ENCODE measurements at places on chromosomes 1 and 21. TPM values are rescaled to one million over a fixed set of nuclear protein-coding genes. Genes with fewer than 3 reads are reported as not detected.
A peak's percentile ranks its signal among the peaks of the same experiment; 100 is the strongest.

DNA sequence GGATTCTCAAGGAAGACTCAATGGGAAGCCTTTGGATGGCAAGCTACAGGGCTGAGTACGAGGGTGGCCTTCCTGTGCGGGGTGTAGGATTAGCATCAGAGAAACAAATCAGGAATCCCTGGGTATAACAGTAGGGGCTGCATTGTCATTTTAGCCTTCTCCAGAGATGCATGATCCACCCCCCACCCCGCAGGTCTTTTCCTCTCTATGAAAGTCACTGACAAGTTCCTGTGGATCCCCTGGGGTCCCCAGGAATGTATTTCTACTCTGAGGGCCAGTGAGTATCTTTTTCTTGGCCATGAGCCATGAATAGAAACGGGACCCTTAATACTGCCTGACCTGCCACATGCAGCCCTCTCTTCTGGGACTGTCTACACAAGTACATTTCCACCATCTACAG lies 473.0 kb upstream of the VAMP3 start:
- peak; percentile 62 for DNase-seq

DNA sequence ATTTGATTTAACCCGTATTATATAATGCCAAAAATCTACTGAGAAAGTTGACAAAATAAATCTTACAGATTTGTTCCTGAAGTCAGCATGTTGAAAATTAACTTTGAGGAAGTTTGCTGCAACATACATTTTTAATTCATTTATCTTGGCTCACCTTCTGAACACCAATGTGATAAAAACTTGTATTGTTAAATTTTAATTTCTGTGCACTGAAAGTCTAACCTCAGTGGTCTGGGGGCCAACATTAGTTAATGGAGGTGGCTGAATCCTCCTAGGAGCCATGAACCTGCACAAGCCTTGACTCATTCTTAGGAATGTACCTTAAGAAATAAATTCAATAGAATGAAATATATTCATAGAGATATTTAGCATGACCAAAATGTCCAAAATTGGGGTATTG lies 95.3 kb downstream of the ADSS2 start:
- no peak for DNase-seq

DNA sequence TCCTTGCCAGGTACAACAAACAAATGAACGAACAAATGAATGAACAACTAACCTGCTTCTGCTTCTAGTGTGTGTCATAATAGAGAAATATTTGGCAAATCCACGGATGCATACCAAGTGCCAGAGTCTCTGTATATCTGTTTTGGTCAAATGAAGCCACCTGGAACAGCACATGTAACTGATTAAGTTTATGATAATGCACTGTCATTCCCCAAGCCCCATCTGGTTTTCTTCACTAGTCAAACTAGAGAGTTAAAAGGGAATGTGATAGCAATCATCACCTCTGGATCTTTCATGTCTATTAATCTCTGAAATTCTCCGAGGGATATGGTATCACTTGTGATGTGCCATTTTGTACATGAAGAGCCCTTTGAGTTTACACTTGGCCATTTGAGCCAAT lies 21.0 kb upstream of the SCAF4 start:
- no peak for DNase-seq

DNA sequence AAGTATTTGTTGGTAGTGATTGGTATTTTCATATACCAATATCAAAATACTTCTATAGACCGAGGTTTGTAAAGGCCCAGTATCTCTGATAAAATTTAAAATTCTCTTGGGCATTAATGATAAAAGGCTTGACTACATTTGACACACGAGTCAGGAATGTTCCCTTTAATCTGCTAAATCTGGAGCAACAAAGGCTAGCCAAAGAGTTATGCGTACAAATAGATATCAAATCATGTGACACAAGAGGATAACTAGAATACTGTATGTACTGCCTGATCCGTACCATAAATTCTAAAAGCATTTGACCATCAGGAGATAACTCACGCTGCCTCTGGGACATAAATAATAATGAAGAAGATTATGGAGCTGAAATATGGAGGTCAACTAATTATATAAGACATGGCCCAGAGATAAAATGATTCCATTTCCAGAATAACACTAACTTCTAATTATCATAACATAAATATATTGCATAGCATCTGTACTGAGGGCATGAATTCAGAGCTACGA lies 64.2 kb upstream of the SH3GLB1 start:
- DNase-seq: no peak

DNA sequence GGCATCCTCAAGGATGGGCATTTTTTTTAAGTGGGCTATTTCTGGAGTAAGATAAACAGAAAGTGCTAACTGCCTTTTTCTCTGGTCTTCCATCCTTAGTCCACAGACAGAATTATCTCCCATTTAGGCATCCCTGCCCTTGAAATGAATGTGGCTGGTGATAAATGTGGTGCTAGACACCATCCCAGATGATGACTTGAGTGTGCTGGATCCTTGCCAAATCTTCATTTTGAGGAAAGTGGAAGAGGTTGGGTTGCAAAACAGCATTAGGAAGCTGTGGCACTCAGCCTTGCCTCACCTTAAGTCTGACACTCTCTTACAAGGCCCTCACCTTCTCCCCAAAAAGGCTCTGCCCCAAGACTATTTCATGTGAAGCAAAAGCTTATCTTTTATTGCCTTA lies 19.2 kb downstream of the MAB21L3 start:
- DNase-seq: no peak

GRCh38 chr21:29788752-29789151 lies 151.0 kb downstream of the GRIK1 start:
- no peak for DNase-seq

GRCh38 chr1:117094841-117095604 lies 26.5 kb downstream of the TRIM45 start:
- DNase-seq: no peak

- no peak for DNase-seq
These were observed 84.9 kb downstream of the PIGK start for GRCh38 chr1:77134359-77134758.

GRCh38 chr1:35371506-35371905 lies 103.0 kb downstream of the ZMYM4 start:
- DNase-seq: no peak

DNA sequence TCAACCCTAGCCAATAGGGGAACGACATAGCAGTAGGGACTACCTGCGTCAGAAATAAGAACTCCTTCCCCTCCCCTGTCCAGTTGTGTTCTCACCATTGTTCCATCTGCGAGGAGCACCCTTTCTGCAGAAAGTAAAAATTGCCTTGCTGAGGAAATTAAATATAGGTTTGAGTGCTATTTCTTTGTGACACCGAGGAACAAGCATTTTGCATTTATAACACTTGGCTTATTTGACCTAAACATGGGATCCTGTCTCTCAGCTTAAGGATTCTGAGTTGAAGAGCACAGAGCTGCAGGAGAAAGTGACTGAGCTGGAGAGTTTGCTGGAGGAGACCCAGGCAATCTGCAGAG lies 10.7 kb upstream of the SH3BGRL3 start:
- no peak for DNase-seq

DNA sequence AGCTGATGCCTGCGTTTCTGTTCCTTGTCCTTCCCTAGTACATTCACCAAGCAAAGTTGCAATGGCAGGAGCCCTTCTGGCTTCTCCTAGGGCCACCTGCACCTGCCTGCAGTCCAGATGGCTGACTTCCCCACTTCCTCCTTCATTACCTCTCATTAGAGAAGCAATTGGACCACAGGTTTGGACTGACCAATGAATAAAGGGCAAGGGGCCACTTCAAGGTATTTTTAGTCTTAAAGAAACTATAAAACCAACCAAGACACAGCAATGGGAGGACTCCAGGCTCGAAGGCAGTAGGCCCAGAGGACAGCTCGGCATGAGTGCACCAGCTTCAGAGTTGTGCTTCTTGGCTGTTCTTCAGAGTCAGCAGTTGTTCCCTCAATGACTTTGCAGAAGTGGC lies 60.8 kb upstream of the ROR1 start:
- DNase-seq: no peak

GRCh38 chr1:226737819-226738420 lies 1.2 kb downstream of the ITPKB start:
- peak; percentile 76 for DNase-seq

- DNase-seq: no peak
These were observed 3.8 kb upstream of the CA6 start for GRCh38 chr1:8941906-8942305.

GRCh38 chr1:53316766-53317581 lies 10.9 kb downstream of the LRP8 start:
- no peak for DNase-seq

DNA sequence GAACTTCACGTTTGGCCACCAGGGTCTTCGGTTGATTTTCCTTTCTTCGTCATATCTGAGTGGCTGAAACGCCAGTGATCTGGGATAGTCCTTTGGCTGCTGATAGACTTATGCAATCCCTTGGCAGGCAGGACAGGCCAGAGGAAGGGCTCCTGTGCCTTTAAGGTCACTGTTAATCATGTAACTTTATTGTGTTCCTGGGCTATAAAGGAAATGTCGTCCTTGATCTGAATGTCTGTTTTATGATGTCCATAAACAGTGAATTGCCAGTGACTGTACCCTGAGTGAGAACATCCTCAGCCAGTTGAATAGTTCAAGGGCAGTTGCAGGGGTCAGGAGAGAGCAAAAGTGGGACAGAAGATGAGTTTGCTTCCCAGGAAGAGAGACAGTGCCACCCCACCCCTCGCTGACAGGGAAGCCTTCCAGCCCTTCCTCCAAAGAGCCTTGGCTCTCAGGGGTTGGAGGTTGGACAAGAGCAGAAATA lies 68.0 kb downstream of the PDE9A start:
- no peak for DNase-seq

DNA sequence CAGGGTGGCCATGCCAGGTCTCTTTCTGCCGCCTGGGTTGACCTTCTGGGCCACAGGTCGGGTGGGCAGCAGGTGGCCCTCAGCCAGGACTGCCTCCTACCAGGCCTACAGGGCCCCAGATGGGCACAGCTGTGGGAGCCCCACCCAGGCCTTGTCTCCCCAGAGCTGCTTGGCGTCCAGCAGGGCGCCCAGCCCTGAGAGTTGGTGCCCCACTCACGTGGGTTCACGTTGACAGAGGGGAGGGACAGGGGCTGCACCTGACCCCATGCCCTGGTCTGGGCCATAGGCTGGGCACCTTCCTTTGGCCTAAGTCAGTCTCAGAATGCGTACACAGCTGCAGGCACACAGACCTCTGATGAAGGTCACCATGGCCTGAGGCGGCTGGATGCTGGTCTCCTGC lies 16.7 kb downstream of the PRDM16 start:
- no peak for DNase-seq

DNA sequence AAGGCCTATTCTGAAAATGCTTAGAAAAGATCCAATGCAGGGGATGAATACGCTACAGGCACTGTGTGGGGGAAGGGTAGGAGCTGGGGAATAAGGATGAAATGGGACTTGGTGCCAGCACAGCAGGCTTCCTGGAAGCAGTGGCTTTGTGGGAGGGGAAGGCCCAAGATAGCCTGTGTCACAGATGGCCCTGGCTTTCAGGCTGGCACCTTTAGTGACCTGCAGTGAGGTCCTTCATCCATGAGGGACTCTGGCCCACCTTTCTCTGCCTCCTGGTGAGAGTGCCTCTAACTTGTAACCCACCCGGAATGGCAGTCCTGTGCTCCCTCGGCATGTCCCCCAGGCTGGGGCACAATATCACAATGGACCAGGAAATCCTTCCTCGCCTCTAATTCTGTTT lies 919 bp downstream of the CHI3L1 start:
- peak; percentile 45 for DNase-seq

GRCh38 chr1:39195166-39196111 lies 9.1 kb upstream of the MACF1 start:
- DNase-seq: no peak

- peak; percentile 36 for DNase-seq
These were observed 14.1 kb downstream of the TMEM53 start for GRCh38 chr1:44660176-44660575.

GRCh38 chr1:114507513-114507912 lies 3.5 kb downstream of the TRIM33 start:
- DNase-seq: no peak

- no peak for DNase-seq
These were observed 452.9 kb upstream of the BEND5 start for GRCh38 chr1:49229555-49229954.

GRCh38 chr1:74508449-74508848 lies 4.0 kb downstream of the LRRC53 start:
- no peak for DNase-seq

- no peak for DNase-seq
These were observed 22.2 kb upstream of the KPRP start for GRCh38 chr1:152735648-152736047.

GRCh38 chr1:12296623-12297022 lies 66.8 kb downstream of the VPS13D start:
- DNase-seq: no peak

DNA sequence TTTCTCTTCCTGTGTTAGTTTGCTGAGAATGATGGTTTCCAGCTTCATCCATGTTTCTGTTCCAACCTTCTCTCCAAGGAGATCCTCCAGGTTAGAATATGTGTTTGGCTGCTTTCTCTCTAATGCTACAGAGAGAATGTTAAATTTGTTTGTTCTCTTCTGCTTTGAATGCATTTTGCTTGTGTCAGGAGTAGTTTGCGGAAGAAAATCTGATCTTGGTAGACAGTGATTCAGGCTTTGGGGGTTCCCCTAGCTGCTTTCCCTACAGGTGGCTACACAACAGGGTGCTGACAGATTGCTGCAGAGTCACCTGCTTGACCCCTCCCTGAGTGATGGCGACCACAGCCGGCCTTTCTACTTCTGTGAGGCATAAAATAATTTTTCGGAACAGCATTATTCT lies 41.8 kb downstream of the MACO1 start:
- DNase-seq: no peak

CELF3 gene
- total RNA-seq: 0.07 TPM

FGR gene
- total RNA-seq: 0.30 TPM

S100A7 gene
- not detected for total RNA-seq

TBX15 gene
- 22.9 TPM for total RNA-seq

TEX38 gene
- not detected for total RNA-seq

CATSPERE gene
- total RNA-seq: 0.14 TPM

OSCP1 gene
- total RNA-seq: 4.6 TPM

OPRD1 gene
- total RNA-seq: 0.52 TPM

ELAVL4 gene
- 1.7 TPM for total RNA-seq

SPATA6 gene
- 25.9 TPM for total RNA-seq

TACSTD2 gene
- 0.33 TPM for total RNA-seq

SLAMF8 gene
- total RNA-seq: not detected

C1QTNF12 gene
- total RNA-seq: 6.3 TPM

RHBG gene
- total RNA-seq: 0.69 TPM

FBLIM1 gene
- total RNA-seq: 95.6 TPM

CD101 gene
- total RNA-seq: 0.70 TPM

Data from H7 (cell line).